ENCODE measurements at places on chromosomes 6 and 20.

GRCh38 chr6:34509782-34510181 lies 43.9 kb downstream of the PACSIN1 start:
- DNase-seq, result no peak

GRCh38 chr20:59993736-59994430 lies 35.7 kb downstream of the CDH26 start:
- DNase-seq, result no peak

DNA sequence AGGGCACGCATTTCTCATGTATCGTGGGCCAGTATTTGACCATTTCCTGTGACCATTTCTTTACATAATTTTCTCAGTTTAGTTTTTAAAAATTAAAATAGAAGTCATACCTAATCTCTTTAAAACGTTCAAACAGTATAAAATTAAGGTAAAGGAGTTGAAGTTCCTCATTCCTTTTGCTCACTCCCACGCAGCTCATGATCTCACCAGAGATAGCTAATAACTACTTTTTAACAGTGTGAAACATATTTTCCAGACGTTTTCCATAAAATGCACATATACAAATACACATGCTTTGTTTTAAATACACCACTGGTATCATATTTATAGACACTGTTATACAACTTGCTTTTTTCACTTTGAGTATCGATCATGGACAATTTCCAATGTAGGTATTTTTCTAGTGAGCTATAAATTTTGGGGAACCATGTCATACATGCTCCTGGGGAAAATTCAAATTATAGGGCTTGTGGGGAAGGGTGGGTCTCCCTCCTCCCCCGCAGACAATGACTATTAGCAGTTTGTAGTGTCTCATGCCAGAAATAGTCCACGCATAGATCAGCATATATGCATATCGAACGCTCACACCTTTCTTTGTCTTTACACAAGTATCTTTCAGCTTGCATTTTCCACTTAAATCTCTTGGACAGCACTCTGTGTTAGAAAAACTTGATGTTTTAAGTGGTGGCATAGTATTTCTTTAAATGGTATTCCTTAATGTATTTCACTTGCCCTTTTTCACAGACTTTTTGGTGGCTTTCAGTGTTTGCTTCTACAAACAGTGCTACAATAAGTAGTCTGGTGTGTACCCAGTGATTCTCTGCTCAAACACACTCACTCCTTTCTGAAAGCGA lies 145.5 kb upstream of the ZNF217 start:
- DNase-seq, result no peak

- DNase-seq, result no peak
Observed at GRCh38 chr6:25042536-25042935, 106.8 kb upstream of the RIPOR2 start.

GRCh38 chr6:13617066-13617465 lies 1.9 kb downstream of the NOL7 start:
- no peak for DNase-seq

DNA sequence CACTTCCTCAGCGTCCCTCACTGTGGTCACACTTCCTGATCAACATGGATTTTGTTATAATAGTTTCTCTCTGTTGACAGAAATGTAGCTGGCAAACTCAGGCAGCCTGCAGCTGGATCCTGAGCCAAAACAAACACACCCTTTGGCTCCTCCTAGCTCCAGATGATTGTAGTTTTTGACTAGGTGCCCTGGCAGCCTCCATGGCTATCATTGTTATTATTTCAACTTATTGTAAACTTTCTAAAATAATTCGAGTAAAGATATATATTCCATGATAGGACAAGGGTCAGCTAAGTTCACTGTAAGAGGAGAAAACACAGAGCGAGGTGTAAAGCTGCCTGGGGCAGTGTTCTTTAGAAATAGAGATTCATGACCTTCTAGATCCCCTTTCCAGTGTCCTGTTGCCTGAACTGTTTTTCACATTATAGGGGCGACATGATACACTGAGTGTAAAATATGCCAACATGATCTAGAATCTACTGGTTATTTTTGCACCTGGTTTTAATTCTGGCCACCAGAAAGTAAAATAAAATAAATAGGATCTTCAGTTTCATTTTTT lies 98.2 kb upstream of the HDGFL1 start:
- no peak for DNase-seq

DNA sequence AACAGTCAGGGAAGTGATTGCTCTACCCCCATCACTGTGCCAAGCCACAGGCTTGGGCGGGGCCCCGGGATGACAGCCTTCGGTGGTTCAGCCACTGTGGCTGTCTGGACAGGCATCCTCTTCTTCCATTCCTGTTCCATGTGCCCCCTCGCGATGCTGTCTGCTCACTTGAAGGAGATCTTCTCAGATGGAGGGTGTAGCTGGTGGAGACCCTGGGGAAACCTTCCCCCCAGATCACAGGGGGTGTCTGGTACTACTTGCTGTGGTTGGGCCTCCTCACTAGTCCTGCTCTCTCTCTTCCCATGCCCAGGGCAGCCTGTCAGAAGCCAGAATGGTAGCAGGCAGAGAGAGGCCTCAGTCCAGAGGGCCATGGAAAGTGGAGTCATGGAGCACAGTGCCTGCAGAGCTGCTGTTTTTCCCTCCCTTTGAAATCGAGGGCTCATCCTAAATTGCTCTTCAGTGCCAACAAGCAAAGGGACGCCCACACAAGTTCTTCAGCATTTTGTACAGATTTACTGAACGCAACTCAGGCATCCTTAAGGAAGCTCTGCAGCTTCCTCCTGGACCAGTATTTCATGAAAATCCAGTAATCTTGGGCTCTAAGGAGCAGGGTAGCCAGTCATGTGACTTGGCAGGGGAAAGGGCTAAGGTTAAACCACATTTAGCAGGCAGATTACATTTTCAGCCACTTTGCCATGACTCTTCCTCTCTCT lies 326.6 kb downstream of the ZFAND3 start:
- no peak for DNase-seq

GRCh38 chr6:45432977-45433376 lies 55.2 kb upstream of the SUPT3H start:
- DNase-seq, result no peak

DNA sequence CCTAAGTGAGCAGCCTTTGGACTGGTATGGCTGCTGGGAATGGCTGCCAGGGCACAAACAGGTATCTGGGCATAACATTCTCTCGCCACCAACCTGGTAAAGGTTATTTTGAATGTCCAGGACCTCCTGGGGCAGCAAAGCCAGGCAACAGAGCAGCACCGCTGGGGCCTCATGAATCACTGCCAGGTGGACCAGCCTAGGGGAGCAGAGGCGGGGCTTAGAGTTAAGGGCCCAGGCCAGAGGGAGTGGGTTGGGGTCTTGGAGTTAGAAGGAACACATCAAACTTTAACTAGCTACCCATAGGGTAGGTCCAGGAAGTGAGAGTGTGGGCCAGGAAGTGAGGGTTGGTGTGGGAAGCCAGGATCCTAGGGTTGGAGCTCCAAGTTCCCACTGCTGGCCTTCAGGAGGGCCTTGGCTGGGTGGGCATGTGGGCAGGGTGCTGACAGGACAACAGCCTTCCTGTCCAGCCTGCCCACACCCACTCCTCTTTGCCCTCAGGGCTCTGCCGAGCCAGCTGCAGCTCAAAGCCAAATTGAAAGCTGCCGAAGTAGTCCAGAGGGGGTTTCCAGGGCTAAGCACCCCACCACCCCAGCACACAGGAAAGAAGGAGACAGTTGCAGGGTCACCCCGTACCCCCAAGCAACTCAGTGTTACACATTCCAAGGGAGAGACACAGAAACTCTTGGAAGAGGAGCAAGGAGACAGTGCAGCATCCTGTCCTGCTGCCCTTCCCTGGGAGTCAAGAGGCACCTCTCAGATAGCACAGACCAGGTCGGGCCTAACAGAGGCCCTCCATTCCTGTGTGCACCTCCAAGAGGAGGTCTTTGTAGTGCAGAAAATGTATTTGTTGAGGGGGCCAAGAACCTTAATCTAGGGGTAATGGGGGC lies 2.6 kb downstream of the NFKBIE start:
- no peak for DNase-seq

- no peak for DNase-seq
Observed at GRCh38 chr6:125577124-125577662, 172.2 kb upstream of the HEY2 start.

DNA sequence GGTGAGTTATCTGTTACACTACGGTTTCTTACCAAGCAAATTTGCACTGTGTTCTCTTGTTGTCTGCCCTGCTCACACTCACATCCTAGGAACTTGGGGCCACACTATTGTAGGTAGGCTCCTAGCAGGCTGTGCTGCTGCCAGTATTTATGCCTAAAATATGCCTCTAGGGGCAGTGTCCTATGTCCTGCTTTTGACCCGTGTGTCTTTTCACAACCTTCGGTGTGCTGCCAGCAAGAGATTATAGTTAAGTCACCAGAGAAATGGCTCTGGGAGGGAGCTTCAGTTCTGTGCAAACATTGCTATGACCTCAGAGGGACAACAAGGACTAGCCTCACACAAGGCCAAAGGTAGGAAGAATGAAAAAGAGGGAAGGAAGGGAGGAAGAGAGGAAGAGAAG lies 8.9 kb upstream of the TAAR5 start:
- no peak for DNase-seq

- no peak for DNase-seq
Observed at GRCh38 chr6:93968126-93968525, 548.8 kb upstream of the EPHA7 start.

DNA sequence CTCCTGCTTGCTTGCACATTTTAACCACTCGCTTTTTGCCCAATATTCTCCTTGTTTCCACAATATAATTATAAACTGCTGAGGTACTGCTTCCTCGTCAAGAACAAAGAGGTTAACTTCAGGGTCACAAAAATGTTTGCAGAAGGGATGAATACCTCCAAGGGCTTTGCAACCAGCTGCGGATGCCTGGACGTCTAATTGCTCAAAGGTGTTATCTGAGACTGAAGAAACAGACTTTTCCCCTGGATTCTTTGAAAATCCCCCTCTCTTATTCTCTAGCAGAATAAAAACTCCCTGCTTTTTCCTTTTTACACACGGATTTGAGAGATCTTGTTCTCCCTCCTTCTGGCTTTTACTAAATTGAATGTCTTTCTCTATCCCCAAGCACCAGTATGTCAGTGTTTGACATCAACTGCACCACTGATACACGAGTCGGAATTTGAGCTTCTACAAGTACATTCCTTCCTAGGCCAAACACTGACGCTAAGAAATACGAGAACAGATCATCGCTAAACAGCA lies 336 bp upstream of the SMPDL3A start:
- DNase-seq, result no peak

DNA sequence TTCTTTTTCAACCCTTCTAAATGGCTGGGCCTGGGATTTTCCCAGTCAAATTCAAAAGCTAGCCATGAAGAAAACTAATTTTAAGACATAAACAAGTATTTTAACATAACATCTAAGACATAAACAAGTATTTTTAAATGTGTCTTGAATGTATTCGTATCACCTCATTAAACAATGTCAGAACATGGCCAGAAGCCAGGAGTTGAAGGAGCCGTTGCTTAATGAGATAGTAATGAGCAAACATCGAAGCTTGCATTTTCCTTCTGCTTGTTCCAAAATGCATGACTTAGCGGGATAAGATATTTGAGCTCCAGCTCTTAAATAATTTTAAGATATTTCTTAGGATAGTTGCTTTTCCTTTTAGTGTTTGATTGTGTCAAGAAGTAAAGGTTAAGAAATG lies 4.2 kb upstream of the RNF182 start:
- no peak for DNase-seq

- no peak for DNase-seq
Observed at GRCh38 chr6:163814494-163815364, 400.2 kb downstream of the QKI start.

DNA sequence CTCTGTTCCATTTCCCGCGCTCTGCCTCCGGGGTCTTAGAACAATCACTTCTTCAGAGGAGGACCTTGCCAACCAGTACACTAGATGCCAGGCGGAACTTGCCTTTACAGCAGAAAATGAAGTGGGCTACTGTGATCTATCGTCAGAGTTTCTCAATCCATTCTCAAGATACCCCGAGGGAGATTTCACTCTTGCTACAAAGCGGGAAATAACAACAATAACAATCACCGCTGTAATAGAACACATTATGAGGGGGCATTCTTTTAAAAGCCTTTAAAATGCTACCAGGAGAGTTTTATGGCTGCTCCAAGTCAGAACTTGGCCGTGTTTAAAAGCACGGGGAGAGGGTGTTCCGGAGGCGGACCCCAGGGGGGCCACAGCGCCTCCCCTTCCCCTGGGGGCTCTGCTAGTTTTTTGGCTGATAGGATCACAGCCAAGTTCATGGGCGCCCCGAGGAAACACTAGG lies 617.0 kb upstream of the AGPAT4 start:
- no peak for DNase-seq

GRCh38 chr20:63442100-63442493 lies 30.4 kb downstream of the KCNQ2 start:
- no peak for DNase-seq

- no peak for DNase-seq
Observed at GRCh38 chr6:51120016-51120415, 301.3 kb downstream of the TFAP2B start.

- peak; percentile 87 for DNase-seq
Observed at GRCh38 chr20:64090165-64090564, 6.0 kb upstream of the LKAAEAR1 start.

DNA sequence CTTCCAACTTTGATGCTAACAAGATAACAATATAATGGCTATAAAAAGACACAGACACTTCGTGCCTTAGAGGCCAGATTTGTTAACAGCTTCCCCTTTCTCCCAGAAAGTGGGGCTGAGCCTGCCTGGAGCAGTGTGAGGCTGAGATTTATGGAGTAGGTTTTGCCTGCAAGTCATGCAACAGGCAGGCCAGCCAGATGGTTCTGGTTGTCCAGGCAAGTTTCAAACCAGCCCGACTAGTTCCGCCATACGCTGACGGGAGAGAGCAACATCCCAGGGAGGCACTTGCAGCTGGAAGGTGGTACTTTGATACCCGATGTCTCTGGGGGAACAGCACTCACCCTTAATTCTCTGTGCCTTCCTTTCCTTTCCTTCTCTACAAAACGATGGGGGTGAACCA lies 81.3 kb upstream of the NAA20 start:
- no peak for DNase-seq

DNA sequence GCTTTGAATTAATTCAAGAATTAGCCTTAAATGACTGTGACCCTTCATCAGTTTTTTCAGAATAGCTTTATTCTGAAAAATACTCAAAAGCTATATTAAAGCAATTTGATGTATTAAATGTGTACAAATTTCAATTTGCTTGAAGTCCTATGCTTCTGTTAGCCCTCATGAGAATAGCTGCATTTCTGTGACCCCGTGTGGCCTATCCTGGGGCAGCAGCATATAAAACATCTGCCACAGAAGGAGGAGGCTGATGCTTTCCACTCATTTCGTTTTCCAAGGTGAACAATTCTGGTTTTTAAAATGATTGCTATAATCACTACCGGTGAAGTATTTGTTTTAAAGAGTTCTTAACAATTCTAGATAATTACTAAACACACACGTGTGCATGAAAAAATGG lies 360.3 kb downstream of the BTBD9 start:
- no peak for DNase-seq

DNA sequence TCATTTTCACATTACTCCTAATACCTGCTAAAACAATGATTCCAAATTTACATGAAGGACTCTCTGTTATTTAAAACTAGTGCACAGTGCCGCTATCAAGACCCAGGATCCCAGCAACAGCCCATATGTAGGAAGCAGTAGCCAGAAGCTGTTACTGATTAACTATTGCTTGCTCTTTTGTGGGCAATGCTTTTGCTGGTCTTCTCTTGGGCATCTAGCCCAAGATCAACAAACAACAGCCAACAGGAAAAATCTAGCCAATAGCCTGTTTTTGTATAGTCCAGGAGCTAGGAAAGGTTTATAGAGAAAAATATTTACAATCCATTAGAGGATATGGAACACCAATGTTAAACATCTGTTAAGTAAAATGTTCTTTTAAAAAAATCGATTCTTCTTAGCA lies 22.1 kb upstream of the TENT5A start:
- no peak for DNase-seq

Data from cerebellar nuclear complex (tissue), 1 donor.